Breast epithelium (tissue), 4 donors: ENCODE measurements at places on chromosomes 4 and X.

DNA sequence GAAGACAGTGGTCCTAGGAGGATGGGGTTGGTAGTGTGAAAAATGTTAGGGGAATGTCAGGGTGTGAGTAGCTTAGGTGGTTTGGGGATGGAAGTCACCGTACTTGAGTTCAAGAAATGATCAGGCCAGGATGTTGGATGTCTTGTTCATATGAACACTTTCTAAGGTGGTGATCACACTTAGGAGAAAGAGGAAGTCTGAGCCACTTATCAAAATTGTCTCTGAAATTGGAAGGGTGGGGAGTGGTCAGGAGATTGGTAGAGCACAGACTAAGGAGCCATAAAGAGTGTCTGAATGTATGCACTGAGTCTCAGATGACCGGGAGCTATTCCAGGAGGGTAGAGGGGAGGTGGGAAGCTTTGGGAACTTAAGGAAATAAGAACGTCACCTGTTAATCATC is 17.3 kb downstream of the CMC4 start:
- H3K36me3 ChIP-seq = no peaks in the 10 kb centered on the region
- H3K4me3 ChIP-seq = no peak overlapping the region
- no peaks in the 10 kb centered on the region for H3K4me1 ChIP-seq
- H3K27ac ChIP-seq = no peak overlapping the region
- H3K27me3 ChIP-seq = no peaks in the 10 kb centered on the region

DNA sequence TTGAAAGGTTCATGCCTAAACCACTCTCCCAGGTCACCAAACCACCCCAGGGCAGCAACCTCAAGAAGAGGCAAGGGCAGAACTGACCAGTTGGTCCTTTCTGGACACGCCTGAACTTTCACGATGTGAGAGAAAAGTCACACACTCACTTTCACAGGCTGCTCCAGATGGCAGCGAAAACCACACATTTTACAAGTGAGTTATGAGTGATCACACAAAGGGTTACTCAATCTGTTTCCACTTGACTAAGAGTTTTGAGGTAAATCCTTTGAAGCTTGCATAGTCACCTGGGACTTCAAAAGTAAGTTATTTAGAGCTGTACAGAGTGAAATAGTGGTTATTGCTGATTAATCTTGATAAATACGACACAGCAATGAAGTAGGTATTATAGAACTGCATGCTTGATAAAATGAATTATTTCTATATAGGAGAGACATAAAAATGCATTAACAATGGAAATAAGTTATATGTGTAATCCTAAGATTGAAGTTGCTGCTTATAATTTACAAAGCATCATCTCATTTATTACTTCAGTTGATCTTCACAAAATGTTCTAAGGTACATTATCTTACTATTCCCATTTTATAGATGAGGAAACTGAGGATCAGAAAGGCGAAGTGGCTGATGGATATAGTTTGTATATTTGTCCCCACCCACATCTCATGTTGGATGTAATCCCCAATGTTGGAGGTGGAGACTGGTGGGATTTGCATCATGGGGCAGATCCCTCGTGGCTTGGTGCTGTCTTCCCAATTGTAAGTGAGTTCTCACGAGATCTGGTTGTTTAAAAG is 103.0 kb upstream of the KLF3 start:
- no peaks in the 10 kb centered on the region for H3K27me3 ChIP-seq
- H3K36me3 ChIP-seq = no peaks in the 10 kb centered on the region
- no peak overlapping the region for H3K27ac ChIP-seq
- no peaks in the 10 kb centered on the region for H3K4me1 ChIP-seq
- DNase-seq = no peak
- H3K4me3 ChIP-seq = no peak overlapping the region

- no peak overlapping the region for H3K27ac ChIP-seq
- no peak for DNase-seq
- H3K27me3 ChIP-seq = no peaks in the 10 kb centered on the region
- no peaks in the 10 kb centered on the region for H3K4me1 ChIP-seq
Observed at GRCh38 chr4:88757776-88758175, 60.1 kb upstream of the NAP1L5 start.

GRCh38 chrX:10900585-10901289 is 210.4 kb upstream of the HCCS start:
- no peaks in the 10 kb centered on the region for H3K27me3 ChIP-seq
- no peaks in the 10 kb centered on the region for H3K36me3 ChIP-seq
- no peak for DNase-seq
- H3K4me1 ChIP-seq = no peaks in the 10 kb centered on the region
- no peak overlapping the region for H3K4me3 ChIP-seq
- no peak overlapping the region for H3K27ac ChIP-seq

DNA sequence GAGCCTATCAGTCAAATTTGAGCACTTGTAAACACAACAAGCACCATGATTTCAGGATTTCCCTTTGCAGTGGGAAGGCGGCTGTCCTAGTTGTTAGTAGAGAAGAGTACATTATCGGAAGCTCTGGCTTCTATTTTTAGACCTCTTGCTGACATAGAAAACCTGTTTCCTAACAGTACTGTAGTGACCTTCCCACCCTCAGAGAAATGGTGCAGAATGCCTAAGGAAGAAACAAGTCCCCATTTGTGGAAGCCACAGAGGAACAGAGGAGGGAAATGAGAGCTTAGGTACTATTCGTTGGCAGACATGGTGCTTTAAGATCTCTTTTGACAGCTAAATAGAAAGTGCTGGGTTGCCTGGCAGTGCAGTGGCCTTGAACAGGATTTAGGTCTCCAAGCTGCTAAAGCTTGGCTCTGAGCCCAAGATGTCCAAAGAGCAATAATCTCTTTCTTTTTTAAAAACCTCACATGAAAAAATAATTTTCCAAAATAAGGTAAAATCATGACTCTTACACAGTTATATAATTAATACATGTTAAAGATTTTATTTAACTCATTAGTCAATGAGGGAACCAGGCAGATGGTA is 24.9 kb downstream of the GLRA2 start:
- H3K27me3 ChIP-seq = no peaks in the 10 kb centered on the region
- DNase-seq = no peak
- H3K4me1 ChIP-seq = no peaks in the 10 kb centered on the region
- H3K27ac ChIP-seq = no peak overlapping the region
- H3K36me3 ChIP-seq = no peaks in the 10 kb centered on the region

DNA sequence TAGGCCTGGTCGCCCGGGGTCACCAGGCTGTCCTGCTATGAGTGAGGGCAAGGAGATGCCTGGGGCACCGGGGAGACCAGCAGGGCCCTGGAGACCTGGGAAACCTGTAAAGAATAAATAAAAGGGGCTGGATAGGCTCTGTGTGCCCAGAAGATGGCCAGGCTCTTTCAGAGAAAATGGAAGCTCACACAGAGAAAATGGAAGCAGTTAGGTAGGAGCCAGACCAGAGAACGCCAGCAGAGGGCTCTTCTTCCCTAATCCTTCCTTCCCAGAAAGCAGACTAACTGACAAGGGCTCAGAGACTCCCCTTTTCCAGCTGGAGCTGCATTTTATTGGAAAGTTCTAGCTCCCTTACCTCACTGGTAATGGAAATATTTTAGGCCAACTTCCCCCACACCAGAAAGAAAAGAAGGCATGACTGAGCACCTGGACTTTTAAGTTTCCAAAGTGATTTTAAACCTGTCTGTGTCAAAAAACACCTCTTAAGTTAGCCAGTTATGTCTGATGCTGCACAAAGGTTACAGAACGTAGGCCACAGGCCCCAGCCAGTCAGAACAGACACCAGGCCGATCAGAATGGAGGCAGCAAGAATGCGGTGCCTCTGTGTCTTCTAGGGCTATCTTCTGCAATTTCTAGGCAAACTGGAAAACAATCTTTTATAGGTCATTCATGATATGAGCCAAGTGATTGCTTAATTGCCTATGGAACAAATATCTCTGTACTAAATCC is 74.0 kb downstream of the ATG4A start:
- H3K4me1 ChIP-seq = no peaks in the 10 kb centered on the region
- no peak overlapping the region for H3K4me3 ChIP-seq
- no peak for DNase-seq
- no peaks in the 10 kb centered on the region for H3K36me3 ChIP-seq
- no peak overlapping the region for H3K27ac ChIP-seq
- peaks cover 44% of the 10 kb centered on the region for H3K27me3 ChIP-seq
